ENCODE measurements at places on chromosomes 12 and 14.

- DNase-seq: no peak
Measured at GRCh38 chr14:73789989-73790581, 61.5 kb upstream of the PTGR2 start.

GRCh38 chr14:102440392-102440791 lies 69.2 kb downstream of the ANKRD9 start:
- no peak for DNase-seq

DNA sequence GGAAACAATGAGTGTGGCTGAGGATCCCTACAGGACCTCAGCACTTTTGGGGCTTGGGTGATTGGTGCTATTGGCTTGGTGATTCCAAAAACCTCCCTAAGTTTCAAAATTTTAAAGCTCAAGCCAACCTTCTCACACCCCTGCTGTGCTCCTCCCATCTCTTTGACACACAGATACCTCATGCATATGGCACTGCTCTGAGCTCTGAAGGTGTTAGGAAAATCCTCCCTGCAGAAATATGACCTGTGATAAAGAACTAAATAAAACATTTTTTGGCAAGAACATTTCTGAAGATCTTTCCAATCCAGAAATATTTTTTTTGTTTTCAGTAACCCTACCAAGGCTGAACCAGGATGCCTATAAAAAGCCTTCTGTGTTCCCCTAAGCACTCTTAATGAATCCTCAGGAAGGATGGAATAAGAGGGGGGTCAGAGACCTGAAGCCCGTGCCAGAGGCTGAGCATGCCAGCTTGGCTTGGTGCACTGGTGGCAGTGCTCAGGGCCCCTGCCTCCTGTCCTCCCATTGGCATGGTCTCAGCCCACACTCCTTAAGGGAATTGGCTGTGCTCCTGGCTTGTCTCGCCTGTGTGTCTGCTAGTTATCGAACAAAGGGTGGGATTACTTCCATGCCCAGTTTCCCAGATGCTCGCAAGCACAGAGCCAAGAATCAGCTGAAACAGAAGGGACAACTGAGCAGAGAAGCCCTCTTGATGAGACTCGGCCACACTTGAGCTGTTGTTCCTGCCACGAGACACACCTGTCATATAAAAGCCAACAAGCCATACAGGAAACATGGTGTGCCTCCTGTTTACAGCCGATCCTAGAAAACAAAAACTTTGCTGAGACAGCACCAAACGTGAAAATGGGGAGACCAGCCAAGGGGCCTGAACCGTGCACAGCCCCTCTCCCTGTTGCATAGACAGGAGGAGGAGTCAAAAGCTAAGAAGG lies 132.7 kb upstream of the EEA1 start:
- no peak for DNase-seq

DNA sequence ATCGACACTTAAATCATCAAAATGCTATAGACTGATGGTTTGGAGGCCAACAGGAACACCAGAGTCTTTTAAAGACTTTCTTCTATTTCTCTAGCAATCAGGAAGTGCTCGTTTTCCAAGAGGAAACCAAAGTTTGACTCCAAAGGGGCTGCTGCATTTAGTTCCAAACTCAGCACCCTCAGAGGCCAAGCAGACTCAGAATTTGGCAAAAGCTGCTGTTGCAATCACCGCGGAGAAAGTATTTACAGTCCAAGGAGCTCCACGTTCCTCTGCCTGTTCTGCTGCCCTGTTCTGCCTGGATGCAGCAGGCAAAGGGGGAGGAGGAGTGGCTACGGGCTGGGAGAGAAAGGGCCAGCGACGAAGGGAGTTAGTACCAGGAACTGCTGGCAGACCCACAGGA lies 325.1 kb downstream of the BCL11B start:
- no peak for DNase-seq

DNA sequence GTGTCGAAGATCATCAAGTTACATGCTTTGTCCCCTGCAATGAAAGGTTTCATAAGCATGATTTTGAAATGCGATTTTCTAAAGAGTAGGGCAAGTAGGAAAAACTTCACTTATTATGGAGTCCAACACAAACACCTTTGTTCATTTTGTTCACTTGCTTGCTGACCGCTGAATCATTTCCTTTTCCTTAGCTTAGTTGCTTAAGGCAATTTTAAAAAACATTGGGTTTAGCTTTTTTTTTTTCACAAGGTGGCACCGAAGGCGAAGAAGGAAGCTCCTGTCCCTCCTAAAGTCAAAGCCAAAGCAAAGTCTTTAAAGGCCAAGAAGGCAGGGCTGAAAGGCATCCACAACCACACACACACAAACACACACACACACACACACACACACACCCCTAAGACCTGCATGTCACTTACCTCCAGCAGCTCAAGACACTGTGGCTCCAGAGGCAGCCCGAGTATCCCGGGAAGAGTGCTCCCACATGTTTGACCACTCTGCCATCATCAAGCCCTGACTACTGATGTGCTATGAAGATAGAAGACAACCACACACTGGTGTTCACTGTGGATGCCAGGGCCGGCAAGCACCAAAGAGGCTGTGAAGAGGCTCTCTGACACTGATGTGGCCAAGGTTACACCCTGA lies 11.4 kb downstream of the MANSC1 start:
- no peak for DNase-seq

- no peak for DNase-seq
Measured at GRCh38 chr12:82961835-82962234, 275.1 kb downstream of the TMTC2 start.

- DNase-seq: no peak
Measured at GRCh38 chr14:68501614-68502052, 291.2 kb downstream of the ZFP36L1 start.

- no peak for DNase-seq
Measured at GRCh38 chr14:99744873-99745224, 48.4 kb upstream of the EML1 start.

DNA sequence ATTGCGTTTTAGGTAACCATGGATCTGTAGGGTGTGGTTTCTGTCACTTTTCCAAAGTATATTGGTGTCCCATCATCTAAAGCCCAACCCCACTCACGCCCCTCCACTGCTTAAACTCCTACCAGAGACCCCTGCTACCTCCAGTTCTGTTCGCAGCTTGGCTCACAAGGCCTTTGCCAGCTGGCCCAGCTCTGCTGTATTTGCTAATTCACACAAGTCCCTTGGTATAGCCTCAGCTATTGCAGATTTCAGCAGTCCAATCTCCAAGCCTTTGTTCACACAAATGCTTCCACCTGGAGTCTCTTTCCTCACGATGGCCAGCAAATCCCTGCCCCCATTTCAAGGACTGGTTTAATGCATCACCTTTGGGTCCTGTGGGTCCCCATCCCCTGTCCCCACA lies 24.2 kb downstream of the ISCA2 start:
- no peak for DNase-seq

DNA sequence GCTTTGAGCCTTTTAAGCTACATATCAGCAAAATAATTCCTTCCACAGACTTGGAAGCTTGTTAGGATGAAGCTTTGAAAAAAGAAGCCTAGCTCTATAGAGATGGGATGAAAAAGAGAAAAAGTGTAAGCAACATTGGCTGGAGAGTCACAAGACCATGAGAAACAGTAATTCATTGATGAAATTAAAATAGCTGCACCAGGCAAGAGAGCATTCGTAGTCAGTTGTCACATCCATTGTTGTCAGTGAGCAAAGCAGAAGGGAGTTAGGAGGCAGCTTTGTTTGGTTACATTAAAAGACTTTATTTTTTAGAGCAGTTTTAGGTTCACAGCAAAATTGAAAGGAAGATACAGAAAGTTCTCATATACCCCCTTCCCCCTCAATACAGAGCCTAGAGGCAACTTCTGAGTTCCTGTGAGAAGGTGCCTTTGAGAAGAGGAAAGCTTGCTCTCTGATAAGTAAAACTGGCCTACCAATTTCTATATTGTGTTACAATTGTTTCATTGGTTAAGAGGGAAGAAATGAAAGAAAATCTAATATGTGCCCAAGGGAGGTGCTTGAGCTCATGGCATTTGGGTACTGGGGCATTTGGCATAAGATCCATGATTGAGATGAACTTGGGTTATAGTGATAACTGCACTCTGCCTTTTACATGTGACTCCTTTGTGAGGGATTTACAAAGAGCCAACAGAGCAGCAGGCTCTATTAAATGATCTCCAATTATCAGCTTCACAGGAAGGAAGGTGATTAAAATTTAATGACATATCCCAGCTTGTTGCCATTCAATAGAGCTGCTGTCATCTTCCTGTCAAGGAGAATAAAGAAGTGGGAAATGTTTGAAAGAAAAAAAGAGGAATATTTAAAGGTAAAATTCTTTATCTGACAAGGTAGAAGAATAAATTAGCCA lies 361.3 kb upstream of the TMTC1 start:
- no peak for DNase-seq

- DNase-seq: no peak
Measured at GRCh38 chr12:64568298-64568697, 42.0 kb upstream of the RASSF3 start.

Measured in activated CD4-positive, alpha-beta T cell treated with anti-CD3 and anti-CD28 coated beads, Interleukin-10, Interleukin-2, amounts not matched to agents 100 ng/mL and 50 ng/mL, durations not matched to agents 16 hours and 8 hours (primary cell).